Activated T-cell treated with anti-CD3 and anti-CD28 coated beads for 48 hours (primary cell): ENCODE measurements at places on chromosomes 11 and 22.

GRCh38 chr11:36164506-36165250 is 124.5 kb downstream of the COMMD9 start:
- no peak for DNase-seq

- no peak for DNase-seq
Observed at GRCh38 chr11:58744988-58745704, 13.4 kb upstream of the GLYAT start.

DNA sequence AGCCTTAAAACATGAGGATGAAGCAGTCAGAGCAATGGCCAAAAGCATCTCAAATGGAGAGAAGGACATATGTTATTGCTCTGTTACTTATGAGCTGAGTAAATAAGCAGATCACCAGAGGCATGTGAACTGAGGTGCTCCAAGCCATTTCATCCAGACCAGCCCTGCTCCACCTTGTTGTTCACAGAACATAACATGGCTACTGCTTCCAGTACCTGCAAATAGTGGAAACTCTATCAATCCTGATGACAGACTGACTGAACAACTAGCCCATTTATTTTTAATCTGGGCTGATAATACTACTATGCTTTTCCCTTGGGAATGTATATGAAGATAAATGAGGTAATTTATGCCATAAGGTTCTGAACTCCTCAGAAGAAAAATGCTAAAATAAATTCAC is 1164.7 kb downstream of the FAM181B start:
- DNase-seq, result no peak

DNA sequence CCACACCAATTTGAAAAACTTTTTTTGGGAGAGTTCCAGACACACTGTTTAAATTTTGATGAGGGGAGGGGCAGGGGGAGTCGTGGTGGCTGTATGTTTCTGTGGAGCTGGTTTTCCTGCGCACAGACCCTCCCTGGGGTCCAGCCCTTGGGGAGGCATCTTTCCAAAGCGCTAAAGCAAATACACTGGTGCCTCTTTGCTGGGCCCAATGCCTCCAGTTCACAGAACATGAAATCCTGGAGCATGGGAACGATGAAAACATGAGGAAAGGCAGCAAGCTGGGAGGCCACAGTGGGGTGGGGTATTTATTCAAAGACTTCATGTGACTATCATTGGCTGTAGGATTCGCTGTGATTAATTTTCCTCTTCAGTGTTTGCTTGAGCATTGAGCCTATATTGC is 135.3 kb downstream of the CCDC34 start:
- no peak for DNase-seq

DNA sequence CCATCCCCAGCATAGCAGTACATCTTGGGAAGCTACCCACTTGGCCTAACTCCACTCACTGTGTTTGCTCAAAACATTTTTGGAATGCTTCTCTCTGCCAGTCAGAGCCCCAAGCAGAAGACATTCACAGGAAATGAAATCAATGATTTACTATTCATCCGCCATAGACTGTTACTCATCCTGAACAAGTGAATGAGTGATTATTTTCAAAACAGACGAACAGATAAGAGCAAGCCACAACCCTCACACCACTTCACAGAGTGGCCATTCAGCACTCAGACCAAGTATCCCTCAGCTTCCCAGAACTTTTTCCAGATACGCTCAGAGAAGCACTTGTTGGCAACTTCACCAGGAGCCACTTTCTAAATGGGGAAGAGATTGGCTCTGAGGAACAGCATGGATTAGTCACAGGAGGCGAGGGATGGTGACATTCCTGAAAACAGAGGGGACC is 13.0 kb upstream of the UBASH3B start:
- no peak for DNase-seq

- DNase-seq, result no peak
Observed at GRCh38 chr11:113572136-113572735, 97.0 kb upstream of the DRD2 start.

DNA sequence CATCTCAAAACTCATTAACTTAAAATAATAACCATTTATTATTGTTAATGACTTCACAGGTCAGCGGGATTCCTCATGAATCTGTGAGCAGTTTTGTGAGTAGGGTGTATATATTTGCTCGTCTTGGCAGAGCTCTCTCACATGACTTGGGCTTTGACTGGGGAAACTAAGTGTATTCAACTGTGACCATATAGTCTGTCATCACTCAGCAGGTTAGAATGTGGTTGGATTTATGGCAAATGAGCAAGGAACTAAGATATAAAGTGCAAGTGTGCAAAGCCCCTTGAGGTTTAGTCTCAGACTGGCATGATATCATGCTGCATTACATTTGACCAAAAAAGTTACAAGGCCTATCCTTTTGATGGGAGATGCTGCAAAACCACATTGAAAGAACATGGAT is 254.8 kb downstream of the CNTN5 start:
- no peak for DNase-seq

DNA sequence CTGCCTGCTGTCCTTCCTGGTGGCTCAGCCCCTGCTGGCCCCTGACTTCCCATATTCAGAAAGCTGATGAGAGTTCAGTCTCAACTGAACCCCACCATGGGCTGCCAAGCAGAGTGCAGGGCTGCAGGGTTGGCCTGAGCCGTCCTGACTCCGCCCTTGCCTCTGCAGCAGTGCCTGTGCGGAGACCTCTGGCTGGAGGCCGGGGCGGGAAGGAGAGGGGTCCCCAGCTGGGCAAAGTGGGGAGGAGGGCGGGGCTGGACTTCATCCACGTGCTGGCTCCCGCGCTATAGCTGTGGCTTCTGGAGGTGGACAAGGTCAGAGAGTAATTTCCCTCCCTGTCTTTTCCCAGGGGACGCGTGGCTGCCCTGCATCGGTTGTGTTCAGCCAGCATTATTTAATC is 13.6 kb downstream of the GLB1L3 start:
- DNase-seq, result no peak

DNA sequence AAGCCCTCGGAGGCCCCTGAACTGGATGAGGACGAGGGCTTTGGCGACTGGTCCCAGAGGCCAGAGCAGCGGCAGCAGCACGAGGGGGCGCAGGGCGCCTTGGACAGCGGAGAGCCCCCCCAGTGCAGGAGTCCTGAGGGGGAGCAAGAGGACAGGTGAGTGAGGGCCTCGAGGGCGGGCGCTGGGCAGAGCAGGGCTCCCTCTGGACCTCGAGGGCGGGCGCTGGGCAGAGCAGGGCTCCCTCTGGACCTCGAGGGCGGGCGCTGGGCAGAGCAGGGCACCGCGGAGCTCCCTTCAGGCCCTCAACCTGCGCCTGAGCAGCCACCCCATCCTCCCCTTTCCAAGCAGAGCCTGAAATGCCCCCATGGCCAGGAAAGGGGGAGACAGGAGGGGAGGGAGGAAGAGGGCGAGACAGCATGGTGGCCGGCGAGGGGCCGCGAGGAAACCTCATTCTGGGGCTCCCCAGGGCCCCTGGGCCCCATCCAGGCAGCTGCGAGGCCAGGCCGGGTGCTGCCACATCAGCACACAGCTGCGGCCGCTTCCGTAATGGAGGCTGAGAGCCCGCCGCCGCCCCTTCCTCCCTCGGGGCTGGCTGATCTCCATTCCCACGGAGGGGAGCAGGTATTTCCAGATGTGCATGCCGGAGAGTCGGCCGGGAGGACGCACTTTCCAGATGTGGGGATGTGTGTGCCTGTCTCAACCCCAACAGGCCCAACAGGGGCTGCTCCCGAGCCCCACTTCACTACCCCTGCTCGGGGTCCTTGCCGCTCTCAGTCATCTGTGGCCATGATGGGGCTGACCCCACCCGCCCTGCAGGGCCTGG is 10.0 kb downstream of the PRR33 start:
- DNase-seq, result no peak

DNA sequence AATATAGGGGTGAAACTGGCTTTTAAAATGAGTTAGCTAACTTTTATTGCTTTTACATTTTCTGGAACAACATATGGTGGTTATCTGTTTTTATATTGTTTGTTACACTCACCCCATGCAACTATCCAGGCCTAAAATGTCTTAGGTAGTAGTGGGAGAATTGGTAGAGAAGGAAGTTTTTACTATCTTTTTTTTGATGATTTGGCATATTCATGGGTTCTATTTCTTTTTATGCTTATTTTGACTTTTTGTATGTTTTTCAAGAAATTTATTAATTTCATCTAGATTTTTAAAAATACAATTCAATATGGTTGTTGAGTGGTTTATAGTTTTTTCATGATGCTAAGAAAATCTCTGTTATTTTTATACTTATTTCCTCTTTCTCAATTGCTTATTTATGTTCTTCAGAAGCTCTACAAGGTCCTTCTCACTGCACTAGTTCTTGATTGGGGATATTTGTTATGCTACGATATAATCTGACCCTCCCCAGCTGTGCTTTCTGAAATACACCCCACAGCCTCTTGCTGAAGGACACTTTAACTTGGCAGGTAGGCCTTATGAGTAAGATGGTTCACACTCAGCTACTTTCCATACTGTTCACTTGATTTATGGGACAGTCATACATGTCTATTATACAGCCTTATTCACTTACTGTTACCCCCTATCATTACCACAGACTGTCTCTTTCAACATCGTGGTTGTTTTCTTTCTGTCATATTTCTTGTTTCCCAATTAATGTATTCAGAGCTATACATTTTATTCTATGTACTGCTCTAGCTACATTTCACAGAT is 431.2 kb downstream of the METTL15 start:
- DNase-seq, result no peak

- no peak for DNase-seq
Observed at GRCh38 chr11:69401715-69402114, 79.7 kb upstream of the LINC01488 start.
